ENCODE measurements at places on chromosomes 7 and 10.

GRCh38 chr7:13476881-13477444 lies 512.5 kb downstream of the ETV1 start:
- DNase-seq, result no peak

GRCh38 chr7:17773289-17773626 lies 167.0 kb downstream of the SNX13 start:
- no peak for DNase-seq

- DNase-seq, result no peak
These were observed 8.7 kb upstream of the ESYT2 start for GRCh38 chr7:158837790-158838637.

GRCh38 chr7:92769844-92770243 lies 66.5 kb downstream of the CDK6 start:
- no peak for DNase-seq

GRCh38 chr10:15038416-15038815 lies 5.3 kb upstream of the OLAH start:
- DNase-seq, result no peak

DNA sequence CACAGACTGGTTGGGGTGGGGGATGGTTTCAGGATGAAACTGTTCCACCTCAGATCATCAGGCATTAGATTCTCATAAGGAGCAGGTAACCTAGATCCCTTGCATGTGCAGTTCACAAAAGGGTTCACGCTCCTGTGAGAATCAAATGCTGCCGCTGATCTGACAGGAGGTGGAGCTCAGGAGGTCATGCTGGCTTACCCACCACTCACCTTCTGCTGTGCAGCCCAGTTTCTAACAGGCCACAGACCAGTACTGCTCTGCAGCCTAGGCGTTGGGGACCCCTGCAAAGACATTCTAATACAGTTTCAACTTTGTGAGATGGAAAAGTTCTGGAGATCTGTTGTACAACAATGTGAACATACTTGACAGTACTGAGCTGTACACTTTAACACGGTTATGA lies 39.9 kb downstream of the STRA8 start:
- no peak for DNase-seq

- no peak for DNase-seq
These were observed at the start of gene PIK3CG for GRCh38 chr7:106865130-106866041. Gene PIK3CG (plus strand): TSS chr7:106865282. CDS start chr7:106867562, 2,280 bp downstream.

GRCh38 chr10:12308057-12308456 lies 41.3 kb upstream of the CAMK1D start:
- DNase-seq, result no peak

GRCh38 chr7:141102436-141102835 lies 28.6 kb downstream of the TMEM178B start:
- no peak for DNase-seq

DNA sequence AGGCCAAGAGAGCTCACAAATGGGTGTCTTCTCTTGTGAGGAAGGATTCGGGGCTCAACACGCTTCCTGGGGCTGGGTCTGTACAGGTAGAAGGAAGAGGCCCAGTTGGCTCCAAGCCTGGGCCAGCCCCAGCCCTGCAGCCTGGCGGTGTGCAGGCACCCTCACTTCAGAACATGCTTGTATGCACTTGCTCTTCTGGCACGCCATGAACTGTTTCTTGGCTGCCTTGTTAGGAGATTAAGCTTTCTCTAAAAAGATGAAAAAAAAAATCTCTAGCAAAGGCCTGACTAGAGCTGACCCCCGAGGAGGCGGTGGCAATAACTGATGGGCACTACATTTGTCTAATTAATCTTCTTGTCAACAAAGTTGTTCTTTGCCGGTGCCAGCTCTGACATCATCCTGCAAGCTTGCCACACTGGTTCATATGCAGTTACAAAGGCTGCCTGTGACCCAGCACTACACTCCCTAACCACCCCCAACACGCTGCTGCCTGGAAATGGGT lies 94.7 kb downstream of the WDR11 start:
- no peak for DNase-seq

DNA sequence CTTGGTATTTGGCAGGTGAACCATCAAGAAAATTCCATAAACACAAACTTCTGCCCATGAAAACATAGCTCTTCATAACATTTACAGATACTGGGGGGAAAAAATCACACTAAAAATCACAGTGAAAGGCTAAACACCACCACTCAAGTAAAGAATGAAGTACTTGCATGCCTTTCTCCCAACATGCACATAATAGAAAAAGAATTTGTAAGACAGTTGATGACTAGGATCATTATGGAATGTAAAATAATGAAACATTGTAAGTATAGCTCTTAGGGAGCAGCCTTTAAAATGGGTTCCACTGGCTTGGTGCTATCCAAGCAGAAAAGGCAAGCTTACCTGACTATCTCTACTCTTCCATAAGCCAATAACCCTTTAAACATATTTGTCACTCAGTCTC lies 299.9 kb upstream of the LRRN3 start:
- no peak for DNase-seq

DNA sequence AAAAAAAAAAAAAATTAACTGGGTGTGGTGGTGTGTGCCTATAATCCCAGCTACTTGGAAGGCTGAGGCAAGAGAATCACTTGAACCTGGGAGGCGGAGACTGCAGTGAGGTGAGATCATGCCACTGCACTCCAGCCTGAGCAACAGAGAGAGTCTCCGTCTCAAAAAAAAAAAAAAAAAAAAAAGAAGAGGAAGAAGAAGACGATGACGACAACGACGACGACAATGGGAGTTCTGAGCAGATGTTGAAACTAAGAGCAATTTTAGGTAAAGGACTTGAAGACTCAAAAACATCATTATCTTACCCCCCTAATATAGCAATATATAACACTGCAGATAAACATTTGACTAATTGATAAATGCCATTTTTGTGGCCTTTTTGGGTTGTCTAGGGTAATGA lies 39.5 kb upstream of the PPP1R17 start:
- DNase-seq, result no peak

GRCh38 chr7:34133356-34133982 lies 228.1 kb downstream of the BMPER start:
- DNase-seq, result no peak

- no peak for DNase-seq
These were observed 67.3 kb downstream of the ANKIB1 start for GRCh38 chr7:92313055-92313454.

DNA sequence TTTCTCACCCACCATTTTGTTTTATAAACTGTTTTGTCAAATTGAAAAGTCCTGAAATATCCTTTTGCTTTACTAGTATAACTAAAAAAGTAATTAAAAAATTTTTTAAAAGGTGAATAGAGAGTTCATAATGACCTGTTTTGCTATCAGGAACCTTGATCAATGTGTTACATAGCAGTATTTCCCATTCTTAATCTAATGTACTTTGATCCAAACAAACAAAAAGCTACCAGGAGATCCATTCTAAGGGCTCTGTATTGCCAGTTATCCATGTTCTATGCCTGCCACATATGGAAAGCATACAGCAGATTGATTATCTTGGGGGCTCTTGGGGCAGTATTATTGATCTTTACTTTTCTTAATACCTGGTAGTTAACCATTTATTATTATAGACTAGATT lies 32.1 kb downstream of the ZMYND11 start:
- no peak for DNase-seq

DNA sequence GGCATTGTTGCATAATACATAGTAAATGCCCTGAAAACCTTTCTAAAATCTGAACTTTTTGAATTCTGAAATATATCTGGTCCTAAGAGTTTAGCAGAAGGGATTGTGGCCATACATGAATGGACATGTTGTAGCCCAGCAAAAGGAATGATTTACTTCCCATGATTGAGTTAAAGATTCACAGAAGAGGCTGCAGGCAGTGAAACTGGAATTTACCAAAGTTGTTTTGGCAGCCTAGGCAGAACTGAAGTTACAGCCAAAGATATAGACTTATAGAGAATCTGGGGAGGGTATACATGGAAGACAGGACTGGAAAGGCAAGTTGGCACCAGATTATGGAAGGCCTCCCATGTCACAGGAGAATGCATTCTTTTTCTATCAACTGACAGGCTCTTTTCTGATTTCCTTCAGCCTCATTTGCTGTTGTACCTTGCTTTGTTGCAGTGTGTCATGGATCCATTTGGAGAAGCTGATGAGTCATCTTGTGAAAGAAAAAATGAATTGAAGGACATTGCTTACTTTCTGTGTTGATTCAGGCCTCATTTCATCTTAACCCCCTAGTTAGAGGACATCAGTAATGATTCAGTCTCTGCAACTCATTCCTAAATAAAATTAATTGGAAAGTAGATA lies 356.2 kb upstream of the LRGUK start:
- no peak for DNase-seq

GRCh38 chr7:3107889-3108570 lies 64.4 kb upstream of the CARD11 start:
- DNase-seq, result no peak

DNA sequence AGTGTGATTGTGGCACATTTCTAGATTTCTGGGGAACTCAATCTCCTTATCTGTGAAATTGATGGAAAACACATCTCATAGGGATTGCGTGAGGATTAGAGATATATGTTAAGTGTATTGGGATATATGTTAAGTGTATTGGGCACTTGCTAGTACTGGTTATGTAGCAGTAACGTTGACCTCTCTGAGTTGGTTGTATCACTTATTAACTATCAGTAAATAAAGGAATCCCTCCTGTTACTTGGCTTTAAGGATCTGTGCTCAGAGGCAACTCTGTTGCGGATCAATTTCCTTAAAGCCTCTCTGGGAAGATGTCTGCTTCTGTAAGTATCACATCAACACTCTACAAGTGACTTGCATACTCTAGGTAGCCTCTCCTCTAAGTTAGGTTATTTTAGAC lies 25.2 kb downstream of the GNAI1 start:
- no peak for DNase-seq

DNA sequence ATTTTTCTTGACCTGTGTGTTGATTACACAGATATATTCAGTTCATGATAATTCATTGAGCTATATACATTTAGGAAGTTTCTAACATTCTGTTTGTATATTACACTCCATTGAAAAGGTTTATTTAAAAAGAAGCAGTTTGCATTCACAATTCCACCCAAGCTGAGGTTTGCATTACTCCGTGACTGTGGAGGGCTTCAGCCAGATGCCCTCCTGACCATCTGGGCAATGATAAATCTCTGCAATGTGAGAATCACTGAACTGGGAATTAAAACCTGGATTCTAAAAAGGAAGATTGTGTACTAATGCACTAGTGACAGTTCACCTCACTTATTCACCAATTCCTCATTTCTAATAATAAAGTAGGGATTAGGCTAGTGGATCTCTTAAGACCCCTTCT lies 36.4 kb upstream of the CYP2C9 start:
- no peak for DNase-seq

DNA sequence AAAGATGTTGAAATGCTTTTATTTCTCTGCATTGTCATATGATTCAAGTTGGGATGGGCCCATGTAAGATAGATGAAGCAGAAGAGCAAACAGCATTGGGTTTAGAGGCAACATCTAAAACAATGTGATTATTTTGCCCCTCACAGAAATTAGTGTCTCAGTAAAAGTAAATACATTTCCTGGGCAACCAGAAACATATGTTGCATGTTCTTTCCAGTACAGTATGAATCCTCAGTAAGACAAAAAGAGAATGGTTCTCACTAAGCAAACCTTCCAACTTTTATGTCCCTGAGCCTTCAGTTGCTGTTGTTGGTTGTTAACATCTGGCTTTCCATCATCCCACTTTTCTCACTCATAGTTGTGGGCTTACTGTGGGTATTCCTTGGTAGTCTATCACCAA lies 222.5 kb upstream of the PRPS1L1 start:
- DNase-seq, result no peak

DNA sequence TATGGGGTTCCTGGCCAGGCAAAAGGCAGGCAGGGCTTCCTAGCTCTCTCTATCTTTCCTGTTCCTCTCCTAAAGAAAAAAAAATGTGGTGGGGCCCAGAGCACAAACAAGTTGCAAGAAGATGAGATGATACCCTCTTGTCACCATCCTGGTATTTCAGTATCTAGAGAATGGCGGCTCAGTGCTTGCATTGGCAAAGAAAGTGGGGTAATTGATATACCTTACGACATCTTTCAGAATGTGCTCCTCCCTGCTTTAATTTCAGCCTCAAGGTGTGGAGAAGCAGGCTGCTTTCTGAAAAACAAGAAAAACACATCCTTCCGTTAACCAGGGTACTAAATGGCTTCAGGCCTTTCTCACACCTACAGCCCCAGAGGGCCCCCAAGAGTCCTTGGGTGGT lies 34.5 kb upstream of the CUX1 start:
- no peak for DNase-seq

- DNase-seq, result no peak
These were observed 67.2 kb downstream of the ATAD1 start for GRCh38 chr10:87750817-87751216.

GRCh38 chr7:219581-220150 lies 27.3 kb downstream of the FAM20C start:
- no peak for DNase-seq

- no peak for DNase-seq
These were observed 115.3 kb downstream of the ST7 start for GRCh38 chr7:117068511-117069145.

DNA sequence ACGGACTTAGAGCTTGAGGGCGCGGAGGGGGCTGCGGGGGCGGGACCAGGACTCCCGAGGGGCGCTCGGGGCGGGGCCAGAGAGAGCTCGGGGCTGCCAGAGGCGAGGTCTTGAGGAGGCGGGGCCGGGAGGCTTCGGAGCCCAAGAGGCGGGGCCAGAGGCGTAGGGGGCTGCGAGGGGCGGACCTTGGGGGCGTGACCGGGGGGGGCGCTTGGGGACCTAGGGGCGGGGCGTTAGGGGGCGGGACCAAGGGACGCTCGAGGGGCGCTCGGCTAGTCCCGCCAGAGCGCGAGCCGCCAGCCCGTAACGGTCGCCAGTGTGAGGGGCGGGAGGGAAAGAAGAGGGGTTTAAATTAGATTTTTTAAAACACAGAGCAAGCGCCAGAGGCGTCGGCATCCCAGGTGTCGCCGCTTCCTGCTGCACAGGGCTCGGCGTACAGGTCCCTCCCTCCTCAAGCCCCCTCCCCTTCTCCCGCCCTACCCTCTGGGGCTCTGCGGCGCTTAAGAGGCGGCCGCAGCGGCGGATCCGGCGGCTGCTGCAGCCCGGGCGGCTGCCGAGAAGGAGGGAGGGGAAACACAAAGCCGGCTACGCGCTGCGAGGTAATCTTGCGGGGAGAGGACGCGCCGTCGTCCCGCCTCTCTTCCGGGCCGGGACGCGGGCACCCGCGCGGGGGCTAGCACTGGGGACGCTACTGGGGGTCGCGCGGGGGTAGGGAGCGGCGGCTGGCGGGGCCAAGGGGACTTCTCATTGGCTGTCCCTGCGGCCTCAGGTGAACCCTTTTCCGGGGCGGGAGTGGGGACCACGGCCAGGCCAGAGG lies at the start of gene ADD3:
Gene ADD3, plus strand, starts transcription at position 284 of the 817 bp plus-strand sequence. CDS start 92,670 bp downstream, outside the sequence.
- peak; percentile 92 for DNase-seq

GRCh38 chr7:2610898-2611297 lies 20.9 kb upstream of the TTYH3 start:
- no peak for DNase-seq

DNA sequence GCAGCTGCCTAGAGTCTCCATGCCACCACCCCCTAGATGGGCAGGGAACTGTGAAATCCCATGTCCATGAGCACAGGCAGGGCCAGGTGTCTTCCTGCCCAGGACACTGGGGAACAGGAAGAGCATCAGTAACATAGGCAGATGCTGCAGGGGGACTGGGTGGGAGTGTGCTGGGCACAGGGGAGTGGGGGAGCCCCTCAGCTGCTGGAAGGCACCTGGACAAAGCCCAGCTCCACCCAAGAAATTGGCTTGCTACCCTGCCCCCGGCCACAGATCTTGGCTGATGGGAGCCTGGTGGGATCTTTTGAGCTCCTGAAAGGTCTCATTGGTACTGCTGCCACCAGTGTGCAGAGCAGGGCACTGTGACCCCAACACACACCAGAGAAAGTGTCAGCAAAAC lies 66.7 kb downstream of the TCERG1L start:
- DNase-seq, result no peak
